Dermis blood vessel endothelial cell (primary cell): ENCODE measurements at places on chromosomes 2 and 18. TPM values are rescaled to one million over a fixed set of nuclear protein-coding genes. Genes with fewer than 3 reads are reported as not detected.

Gene PAX3
- not detected in 2 replicates for total RNA-seq

Gene RASGRP3
- total RNA-seq = 202 and 255 TPM in 2 replicates

Gene SLC16A14
- under 0.01 and 0.09 TPM in 2 replicates for total RNA-seq

Gene TFCP2L1
- total RNA-seq = 0.28 and 0.51 TPM in 2 replicates

Gene CD226
- 1.0 and 2.8 TPM in 2 replicates for total RNA-seq

Gene MATN3
- total RNA-seq = 1.2 and 1.3 TPM in 2 replicates
